ENCODE measurements at places on chromosomes 7 and 10.

- DNase-seq, result no peak
Observed at GRCh38 chr10:15606377-15606776, 113.3 kb downstream of the ITGA8 start.

DNA sequence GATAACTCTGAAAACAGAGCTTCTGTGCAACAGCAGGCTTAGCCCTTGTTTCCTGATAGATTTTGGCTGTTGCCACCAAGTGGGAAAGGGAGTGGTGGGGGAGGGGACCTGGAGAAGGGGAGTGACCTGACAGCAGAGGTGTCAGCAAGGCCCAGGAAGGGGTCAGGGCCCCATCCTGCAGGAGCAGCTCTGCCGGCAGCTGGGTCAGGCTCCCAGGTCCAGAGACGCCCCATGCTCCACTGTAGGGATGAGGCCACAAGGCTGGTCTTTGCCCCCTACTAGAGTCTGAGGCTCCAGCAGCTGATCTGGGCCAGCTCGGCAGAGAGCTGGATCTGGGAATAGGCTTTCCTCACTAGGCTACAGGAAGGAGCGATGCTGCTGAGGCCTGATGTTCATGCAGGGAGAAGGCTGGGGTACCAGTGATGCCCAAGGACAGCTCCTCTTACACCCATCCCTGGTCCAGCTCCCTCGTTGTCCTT lies 44.0 kb upstream of the ZMIZ1 start:
- no peak for DNase-seq

- DNase-seq, result no peak
Observed at GRCh38 chr10:103916254-103916653, 1.7 kb downstream of the STN1 start.

DNA sequence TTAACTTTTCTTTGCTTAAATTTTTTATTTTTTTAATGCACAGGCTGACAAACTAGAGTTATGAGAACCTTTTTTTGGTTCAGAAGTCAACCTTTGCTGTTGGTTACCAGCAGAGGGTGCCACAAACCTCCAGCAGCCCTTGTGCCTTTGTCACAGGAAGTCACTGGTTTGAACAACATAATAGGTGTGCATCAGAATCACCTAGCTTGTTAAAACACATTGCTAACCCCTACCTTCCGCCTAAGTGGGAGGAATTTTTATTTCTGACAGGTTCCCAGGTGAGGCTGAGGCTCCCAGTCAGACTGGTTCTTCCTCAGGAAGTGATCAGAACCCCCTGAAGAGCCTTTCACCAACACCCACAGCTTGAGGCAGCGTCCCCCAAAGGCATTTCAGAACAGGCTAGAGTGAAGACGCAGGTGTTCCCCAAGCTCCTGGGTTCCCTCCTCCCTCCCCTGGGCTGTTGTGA lies 22.6 kb upstream of the VDAC2 start:
- peak; percentile 61 for DNase-seq
